ENCODE measurements at places on chromosomes 4 and X.

- DNase-seq, result no peak
These were observed 3.0 kb downstream of the PDE6B start for GRCh38 chr4:628311-628741.

DNA sequence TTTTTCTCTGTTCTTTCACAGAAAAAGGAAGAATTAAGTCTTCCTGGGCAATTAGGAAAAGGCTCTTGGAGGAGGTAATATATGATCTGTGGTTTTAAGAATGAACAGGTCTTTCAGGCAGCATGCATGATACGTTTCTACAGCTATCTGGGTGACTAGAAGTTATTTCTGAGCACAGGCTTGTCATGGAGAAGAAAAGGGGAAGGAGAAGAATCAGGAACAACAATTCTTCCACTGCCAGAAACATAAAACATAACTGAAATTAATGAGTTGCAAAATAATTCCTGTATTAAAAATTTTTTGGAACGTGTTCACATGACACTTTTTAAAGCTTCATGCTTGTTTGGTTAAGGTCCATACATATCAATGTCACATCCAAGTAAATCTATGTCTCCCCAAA is 17.7 kb upstream of the STIM2 start:
- no peak for DNase-seq

GRCh38 chr4:40140196-40140595 is 56.6 kb upstream of the RHOH start:
- DNase-seq, result no peak

GRCh38 chrX:151384807-151385206 is 12.2 kb upstream of the VMA21 start:
- no peak for DNase-seq

GRCh38 chr4:60455380-60455779 is 744.7 kb upstream of the ADGRL3 start:
- DNase-seq, result no peak

GRCh38 chrX:154082396-154083125 is 15.0 kb downstream of the MECP2 start:
- DNase-seq, result no peak

DNA sequence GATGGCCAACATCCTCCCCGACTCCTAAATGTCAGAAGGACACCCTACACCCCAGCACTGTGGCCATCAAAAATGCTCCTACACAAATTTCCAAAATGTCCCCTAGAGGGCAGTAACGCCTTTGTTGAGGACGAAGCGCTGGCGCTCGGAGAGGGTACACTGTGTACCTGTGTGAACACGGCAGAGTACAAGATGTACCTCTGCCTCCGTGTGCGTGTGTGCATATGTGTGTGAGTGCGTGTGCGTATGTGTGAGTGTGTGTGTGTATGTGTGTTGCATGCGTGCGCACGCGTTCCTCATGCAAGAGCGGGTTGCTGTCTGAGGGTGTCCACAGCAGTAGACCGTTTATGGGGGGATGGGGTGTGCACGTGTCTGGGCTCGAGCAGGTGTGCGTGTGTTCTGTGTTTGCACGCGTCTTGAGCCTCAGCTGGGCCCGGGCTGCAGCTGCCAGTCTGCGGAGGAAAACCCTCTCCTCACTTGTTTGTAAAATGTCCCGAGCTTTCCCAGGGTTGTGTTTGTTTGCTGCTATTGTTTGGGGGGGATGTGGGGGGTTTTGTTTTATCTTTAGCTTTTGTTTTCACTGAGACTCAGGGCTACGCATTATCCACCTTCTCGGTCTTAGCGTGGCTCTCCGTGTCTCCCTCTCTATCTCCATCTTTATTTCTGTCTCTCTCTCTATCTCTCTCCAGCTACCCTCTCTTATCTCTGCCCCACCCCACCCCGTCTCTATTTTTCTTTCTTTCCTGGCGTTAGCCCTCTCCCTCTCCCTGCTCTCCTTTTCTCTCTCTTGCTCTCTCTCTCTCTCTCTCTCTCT is 10.4 kb upstream of the TSPYL2 start:
- DNase-seq, result no peak

- no peak for DNase-seq
These were observed 366.2 kb downstream of the FBXW7 start for GRCh38 chr4:152169683-152170082.
